Stimulated activated CD8-positive, alpha-beta memory T cell treated with anti-CD3 and anti-CD28 coated beads, Interleukin-4, amount 100 ng/mL, for 48 hours (primary cell): ENCODE measurements at places on chromosomes 5 and 9.
A peak's percentile ranks its signal among the peaks of the same experiment; 100 is the strongest.

DNA sequence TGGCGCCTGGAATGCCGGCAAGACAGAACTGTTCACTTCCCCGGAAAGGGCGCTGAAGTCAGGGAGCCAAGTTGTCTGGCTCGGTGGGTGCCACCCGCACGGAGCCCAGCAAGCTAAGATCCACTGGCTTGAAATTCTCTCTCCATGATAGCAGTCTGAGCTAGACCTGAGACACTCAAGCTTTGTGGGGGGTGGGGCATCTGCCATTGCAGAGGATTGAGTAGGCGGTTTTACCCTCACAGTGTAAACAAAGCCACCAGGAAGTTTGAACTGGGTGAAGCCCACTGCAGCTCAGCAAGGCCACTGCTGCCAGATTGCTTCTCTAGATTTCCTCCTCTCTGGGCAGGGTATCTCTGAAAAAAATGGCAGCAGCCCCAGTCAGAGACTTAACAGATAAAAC, 277.4 kb downstream of the SLCO4C1 start:
- no peak for DNase-seq

DNA sequence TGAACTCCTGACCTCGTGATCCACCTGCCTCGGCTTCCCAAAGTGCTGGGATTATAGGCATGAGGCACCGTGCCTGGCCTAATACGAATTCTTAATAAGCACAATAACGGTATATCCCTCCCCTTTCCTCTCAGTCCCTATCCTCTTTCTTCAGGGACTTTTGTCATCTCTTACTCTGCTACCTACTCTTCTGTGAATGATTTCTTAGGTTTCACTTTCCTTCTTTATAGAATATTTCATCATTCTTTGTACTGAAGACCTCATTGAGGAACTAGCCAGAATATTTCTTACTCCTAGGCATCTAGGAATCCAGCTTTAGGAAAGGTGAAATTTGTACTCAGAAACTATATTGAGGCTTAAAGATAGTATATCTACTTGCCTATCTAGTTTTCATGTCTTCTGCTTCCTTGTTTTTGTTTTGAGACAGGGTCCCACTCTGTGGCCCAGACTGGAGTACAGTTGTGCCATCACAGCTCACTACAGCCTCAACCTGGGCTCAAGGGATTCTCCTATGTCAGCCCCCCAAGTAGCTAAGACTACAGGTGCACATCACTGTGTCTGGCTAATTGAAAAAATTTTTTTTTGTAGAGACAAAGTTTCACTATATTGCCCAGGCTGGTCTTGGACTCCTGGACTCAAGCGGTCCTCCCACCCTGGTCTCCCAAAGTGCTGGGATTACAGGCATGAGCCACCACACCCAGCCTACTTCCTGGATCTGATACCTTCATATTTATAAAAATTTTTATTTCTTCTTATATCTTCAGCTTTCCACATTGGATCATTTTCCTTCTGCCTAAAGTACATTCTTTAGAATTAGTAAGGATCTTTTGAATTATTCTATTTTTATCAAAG, 69.7 kb downstream of the GPBP1 start:
- no peak for DNase-seq

DNA sequence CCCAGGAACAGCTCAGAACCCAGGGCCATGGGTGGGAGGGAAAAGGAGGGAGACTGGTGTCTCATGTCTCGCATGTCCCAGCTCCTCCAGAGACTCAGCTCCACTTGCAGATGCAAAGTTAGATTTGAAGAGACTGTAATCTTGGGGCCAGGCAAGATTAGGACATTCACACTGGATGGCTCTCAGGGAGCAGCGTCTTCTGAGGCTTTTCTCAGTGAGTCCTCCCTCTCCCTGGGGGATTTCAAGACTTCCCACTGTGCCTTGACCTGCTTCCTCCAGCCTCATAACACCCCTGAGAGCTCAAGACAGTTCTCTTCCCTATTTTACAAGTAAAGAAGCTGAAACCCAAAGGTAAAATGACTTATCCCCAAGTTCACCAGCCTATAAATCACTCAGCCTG, 10.5 kb upstream of the TCOF1 start:
- no peak for DNase-seq

- DNase-seq = no peak
Observed at GRCh38 chr9:134937164-134937555, 19.4 kb upstream of the FCN1 start.

- no peak for DNase-seq
Observed at GRCh38 chr9:93300585-93301081, 116.7 kb downstream of the WNK2 start.

DNA sequence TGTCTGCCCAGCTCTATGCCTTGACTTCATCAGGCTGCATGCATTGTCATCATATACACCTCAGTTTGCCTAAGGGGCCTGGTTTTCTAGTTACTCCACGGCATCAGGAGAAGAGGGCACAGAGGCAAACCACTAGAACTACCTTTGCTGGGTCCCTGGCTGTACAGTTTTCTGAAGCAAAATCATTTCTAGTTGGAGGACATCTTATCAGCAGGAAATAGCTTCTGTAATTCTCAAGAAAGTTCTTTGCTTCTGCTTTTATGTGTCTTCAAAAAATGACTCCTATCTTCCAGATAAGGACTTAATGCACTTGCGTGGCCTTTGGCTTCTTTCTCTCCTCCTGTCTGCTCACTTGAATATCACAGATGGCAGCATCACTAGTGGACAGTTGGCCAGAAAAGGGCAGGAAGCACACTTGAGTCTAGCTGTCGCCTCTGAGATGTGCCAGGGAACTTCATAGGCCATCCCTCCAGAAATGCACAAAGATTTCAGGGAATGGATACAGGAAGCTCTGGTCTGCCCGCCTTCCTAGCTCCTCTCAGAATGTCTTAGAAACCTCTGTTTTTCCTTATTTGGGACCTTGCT, 22.4 kb upstream of the LTC4S start:
- no peak for DNase-seq

GRCh38 chr5:174195517-174195916, 150.0 kb downstream of the NSG2 start:
- DNase-seq = no peak

GRCh38 chr5:76851728-76852369, 2.0 kb downstream of the S100Z start:
- no peak for DNase-seq

DNA sequence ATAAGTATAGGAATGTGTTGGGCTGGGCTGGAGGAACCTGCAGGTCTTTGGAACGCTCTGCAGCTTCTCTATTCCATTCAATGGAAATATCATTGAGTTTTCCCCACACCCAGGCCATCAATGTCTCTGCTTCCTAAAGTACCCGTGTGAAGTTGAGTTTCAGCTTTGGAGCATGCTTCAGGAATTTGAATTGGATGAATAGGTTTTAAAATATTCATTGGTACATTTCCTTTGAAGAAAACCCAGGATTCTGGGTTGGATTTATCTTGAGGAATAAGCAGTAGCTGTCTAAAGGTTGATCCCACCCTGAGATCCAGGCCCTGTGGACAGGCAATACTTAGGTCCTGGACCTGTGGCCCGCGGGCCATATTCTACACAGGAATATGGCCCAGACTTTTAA, 37.3 kb downstream of the INSYN2B start:
- DNase-seq = no peak

- DNase-seq = no peak
Observed at GRCh38 chr9:34369636-34370035, 7.1 kb downstream of the MYORG start.

DNA sequence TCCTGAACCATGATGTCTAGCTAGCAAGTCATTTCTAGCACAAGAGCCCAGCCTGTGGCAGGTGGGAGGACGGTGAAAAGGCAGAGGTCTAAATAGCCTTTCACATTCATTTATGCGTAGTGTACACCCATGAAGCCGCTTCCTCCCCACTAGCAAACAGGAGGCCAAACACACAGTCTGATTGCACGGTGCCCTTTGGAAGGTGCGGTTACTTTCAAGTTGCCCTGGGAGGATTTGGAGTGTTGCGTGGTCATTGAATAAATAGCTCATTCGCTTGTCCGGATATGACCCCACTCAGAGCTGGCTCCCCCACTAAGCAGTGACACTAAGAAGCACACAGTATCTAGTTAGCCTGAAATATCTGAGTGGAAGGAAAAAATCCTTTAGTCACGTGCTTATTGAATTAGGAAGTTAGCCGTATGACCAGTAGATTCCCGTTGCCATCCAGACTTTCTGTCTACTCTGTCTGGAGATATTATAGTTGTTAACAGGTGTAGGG, 664 bp upstream of the ARSB start:
- DNase-seq = peak; percentile 72

GRCh38 chr5:24547132-24547531, 97.6 kb downstream of the CDH10 start:
- no peak for DNase-seq

DNA sequence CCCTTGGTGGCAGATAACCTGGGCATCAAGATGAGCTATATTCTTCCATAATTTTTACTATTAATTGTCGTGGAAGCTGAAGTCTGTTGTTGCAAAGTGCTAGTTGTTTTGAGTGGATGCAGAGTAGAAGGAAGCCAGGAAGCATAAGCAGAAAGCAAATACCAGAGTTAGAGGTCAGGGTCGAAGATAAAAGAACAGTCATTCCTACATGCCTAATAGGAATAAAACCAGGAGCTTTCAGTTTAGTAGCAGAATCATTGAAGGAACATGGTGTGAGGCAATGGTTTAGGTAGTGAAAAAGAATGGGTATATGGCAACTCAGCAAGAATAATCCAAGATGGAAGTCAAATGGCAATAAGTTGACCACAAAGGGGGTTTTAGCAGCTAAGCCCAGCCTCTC, 121.6 kb upstream of the FST start:
- no peak for DNase-seq

DNA sequence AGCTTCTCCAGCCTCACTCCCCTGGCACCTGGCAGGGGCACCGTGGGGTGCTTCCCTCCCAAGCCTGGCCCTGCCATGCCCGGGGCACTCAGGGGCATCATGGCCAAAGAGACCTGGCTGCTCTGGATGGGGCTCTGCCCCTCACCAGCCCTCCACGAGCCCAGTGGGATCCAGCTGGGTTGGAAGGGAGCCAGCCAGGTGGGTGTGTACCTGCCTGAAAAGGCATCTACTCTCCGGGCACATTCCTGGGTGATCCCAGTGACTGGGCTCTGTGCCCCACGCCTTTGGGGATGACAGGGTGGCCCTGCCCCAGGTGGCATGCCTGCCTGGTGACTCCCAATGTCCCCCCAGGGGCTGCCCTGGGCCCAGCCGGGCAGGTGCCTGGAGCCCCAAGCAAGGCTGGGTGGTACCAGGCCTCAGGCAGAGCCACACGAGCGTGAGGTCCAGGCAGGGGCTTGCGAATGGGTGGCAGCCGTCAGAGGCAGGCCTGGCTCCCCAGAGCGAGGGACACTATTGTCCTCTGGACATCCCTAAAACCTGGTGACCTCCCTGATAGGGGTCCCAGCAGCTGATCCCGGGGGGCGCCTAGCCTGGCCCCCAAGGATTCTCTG, 777 bp downstream of the GPSM1 start:
- DNase-seq = no peak

GRCh38 chr9:100098887-100099721, at the start of the genes ERP44 and INVS:
TSS of gene ERP44 (minus strand) at chr9:100099000. CDS start at chr9:100098840, 160 bp downstream.
TSS of gene INVS (plus strand) at chr9:100099243. CDS start at chr9:100104522, 5,279 bp downstream.
- DNase-seq = peak; percentile 96

DNA sequence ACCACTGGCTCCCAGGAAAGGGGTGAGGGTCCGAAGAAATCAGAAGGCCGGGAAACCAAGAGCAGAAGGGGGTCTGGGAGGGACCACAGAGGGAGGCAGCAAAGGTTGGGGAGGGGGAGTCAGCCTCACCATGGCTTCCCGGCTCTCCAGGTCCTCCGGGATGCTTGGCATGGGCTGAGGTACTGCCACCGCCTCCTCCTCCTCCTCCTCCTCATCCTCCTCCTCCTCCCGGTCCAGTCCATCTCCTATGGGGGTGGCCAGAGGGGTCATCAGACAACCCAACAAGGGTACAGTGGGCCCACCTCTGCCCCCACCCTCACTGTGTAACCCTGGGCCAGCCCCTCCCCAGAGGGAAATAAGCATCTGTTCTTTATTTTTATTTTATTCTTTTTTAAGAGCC, 17.5 kb downstream of the GOLGA2 start:
- no peak for DNase-seq

DNA sequence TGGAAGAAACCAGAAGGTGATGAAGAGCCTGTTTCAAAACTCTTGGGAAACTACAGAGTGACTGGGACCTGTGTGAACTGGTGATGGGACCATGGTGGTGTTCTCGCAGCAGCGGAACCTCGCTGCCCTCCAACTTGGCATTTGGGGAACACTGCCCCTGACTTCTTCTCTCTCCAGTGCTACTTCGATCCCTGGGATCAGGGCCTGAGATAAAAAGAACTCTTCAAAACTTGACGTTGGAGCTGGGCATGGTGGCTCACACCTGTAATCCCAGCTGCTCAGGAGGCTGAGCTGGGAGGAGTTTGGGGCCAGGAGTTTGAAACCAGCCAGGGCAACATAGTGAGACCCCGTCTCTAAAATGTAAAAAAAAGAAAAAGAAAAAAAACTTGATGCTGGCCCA, 18.1 kb downstream of the PITX1 start:
- DNase-seq = no peak

- no peak for DNase-seq
Observed at GRCh38 chr5:74052441-74053221, 426.6 kb downstream of the ARHGEF28 start.

GRCh38 chr9:88216126-88216995, 78.1 kb upstream of the SPATA31C2 start:
- DNase-seq = no peak

- no peak for DNase-seq
Observed at GRCh38 chr9:26375448-26375847, 517.2 kb downstream of the CAAP1 start.

DNA sequence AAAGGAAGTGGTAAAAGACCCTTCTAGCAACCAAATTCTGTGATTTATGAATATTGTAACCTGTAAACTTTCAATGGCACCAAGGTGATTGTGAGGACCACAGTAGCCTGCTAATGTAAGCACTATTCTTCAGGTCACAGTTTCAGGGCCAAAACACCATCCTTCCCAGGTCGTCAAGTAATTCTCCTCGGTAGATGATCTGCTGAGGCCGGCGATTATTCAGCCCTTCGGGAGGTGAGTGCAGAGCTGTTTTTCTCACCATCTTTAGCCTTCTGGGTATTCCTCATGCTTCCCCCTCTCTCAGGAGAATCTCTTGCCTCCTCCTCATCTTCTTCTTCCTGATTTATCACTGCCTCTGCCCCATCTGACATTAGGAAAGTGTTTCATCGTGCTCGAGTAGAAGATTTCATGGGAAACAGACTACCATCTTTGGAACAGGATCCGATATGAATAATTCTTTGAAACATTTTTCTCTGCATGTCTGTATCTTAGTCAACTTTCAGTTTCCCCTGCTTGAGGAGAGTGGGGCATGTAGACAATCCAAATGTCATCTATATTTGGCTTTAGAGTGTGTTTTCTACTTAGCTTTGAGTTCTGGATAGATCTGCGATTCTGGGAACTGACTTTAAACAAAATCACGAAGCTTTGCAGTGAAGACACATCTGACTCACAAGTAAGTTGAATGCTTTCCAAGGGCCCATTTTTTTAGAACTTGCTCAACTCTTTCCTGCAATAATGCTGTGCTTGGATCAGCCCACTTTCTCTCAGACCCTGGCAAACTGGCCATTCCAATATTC, 173.9 kb downstream of the AOPEP start:
- DNase-seq = no peak

GRCh38 chr9:16132513-16132912, 579.7 kb downstream of the CCDC171 start:
- no peak for DNase-seq
